ENCODE measurements at places on chromosomes 2 and 18. TPM values are rescaled to one million over a fixed set of nuclear protein-coding genes. Genes with fewer than 3 reads are reported as not detected.

BOD1L2 gene
- not detected for total RNA-seq

POTEE gene
- not detected for total RNA-seq

CYTIP gene
- not detected for total RNA-seq

PRKCE gene
- 1.2 TPM for total RNA-seq

DAPL1 gene
- total RNA-seq, result 6.3 TPM

AQP12B gene
- not detected for total RNA-seq

FSHR gene
- total RNA-seq, result not detected

SYT4 gene
- total RNA-seq, result not detected

MYL12A gene
- total RNA-seq, result 639 TPM

PLEKHH2 gene
- 1.3 TPM for total RNA-seq
